ENCODE measurements at places on chromosomes 7 and 10. TPM values are rescaled to one million over a fixed set of nuclear protein-coding genes. Genes with fewer than 3 reads are reported as not detected.

- peak; percentile 10 for DNase-seq
These were observed 17.9 kb upstream of the GDF10 start for GRCh38 chr10:47282005-47282656.

DNA sequence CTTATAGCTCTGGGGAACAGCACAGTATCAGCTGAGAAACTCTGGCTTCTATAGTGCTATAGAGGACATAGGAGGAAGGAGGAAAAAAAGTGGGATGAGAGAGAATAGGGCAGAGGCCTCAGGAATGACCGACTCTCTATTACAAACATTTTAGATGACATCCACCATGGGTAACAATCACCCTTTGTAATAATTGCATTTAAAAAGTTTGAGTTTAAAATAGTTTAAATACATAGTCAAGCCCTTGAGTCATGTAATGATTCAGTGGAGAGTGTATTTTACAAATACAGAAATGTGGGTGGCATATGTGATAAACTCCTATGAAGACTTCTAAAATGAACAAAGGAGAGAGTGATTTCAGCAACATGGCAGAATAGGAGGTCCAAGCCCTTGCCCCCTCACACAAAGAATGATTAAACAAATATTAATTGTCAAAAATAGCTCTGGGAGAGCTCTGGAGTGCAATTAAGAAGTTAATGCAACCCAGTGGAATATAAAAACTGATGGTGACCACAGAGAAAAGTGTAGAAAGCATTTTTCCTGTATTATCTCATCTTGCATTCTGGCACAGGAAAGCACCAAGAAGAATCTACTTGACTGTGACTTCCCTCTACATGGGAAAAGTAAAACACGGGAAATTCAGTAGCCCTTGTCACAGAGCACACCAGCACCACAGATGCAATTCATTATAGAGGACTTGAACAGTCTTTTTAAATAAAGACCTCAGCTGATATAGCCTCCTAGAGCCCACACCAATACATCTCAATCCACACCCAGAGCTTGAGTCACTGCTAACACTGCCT, 569.0 kb upstream of the SORCS1 start:
- no peak for DNase-seq

- no peak for DNase-seq
These were observed 10.7 kb downstream of the INPP5A start for GRCh38 chr10:132548106-132548823.

DNA sequence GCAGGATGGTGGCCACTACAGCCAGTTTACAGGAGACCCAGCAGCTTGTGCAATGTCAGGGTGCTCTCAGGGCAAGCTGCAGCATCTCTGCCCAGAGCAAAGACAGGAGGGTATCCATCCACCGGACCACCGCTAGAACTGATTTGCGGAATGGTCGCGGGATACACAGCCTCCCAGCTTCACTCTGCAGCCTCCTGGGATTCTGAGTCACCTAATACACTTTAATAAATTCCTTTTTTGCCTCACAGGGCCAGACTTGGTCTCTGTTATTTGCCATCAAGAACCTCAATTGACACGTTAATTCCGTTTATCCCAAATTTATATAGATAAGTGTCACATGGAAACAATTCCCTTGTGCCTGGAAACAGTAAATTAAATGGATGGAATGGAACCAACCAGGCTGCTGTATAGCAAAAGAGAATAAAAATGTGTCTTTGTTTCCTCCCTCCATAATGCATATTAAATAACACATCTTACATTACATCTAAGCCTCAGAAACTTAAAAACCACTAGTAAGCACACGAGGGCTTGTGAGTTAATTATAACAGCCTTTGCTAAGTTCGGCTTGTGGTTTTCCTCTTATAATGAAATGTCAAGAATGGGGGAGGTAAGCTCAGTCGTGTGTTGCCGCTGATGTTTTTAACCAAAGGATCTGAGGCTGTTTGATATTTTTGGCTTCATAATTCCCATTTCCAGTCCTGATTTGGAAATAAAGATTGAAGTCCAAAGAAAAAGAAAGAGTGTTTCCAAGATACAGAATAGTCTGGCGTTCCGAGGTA, 52.1 kb downstream of the ADRB1 start:
- DNase-seq, result no peak

GRCh38 chr7:142883571-142884285, 1.8 kb downstream of the TRPV6 start:
- DNase-seq, result no peak

The SUN3 gene
- total RNA-seq, result not detected
